ENCODE measurements at places on chromosomes 5 and 9.

GRCh38 chr5:15524712-15525111 is 24.7 kb downstream of the FBXL7 start:
- ATAC-seq, result no peak

DNA sequence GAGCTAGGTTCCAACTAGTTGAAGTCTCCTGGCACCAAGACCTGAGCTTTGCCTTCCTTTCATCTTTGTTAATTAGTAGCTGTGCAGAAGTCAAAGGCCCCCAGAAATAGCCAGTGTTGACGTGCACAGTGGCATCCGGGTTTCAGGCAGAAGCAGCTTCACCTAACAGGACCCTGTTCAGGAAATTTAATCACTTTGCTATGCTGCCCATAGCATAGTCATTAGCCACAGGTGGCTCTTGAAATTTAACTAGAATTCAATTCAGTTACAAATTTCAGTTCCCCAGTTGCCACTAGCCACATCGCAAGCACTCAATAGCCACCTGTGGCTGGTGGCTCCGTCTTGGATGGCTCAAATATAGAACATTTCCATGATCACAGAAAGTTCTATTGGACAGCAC is 179.1 kb downstream of the GOLPH3 start:
- no peak for ATAC-seq

DNA sequence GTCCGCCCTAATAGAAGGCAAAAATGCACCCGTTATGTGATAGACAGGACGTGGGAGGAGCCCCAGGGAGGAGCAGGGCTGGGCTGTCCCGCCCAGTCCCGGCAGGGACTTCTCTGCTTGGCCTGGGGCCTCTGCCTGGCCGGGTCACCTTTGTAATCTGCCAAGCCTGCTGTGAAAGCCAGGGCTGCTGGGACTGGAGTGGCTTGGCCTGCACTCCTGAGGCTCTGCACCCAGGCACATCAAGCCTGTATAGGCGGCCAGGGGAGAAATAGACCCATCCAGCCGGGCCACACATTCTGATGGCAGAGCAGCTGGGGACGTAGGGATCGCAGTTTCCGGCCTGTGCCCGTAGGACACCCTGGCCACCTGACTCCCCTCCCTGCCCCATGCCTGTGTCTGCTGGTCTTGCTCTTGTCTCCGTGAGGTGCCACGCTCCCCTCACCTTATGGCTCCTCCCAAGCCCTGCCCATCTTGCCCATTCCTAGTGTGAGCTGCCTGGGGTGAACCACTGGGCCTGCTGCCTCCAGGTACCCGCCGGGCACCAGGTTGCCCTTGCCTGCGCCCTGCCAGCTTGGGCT is 28.1 kb downstream of the DYNC2I2 start:
- ATAC-seq, result peak; percentile 93

GRCh38 chr5:168681556-168682183 is 102.5 kb upstream of the PANK3 start:
- peak; percentile 44 for ATAC-seq

- ATAC-seq, result no peak
Observed at GRCh38 chr5:93831449-93831848, 90.0 kb upstream of the POU5F2 start.

DNA sequence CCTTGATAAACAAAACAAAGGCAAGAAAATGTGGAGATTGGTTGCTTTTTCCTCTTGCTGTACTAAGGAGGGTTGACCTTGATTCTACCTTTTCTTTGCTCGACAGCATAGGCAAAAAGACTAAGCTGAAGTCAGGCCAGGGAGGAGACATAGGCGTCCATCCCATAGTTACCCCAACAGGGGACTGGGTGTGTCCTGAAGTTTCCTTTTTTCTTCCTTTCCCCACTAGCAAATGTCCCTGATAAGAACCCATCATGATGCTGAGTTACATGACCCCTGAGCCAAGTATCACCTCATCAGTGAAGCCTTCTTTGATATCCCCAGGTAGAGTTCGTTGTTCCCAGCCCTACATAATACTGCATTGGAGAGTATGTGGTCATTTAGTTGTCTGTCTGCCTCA is 9.9 kb upstream of the SHROOM1 start:
- no peak for ATAC-seq

DNA sequence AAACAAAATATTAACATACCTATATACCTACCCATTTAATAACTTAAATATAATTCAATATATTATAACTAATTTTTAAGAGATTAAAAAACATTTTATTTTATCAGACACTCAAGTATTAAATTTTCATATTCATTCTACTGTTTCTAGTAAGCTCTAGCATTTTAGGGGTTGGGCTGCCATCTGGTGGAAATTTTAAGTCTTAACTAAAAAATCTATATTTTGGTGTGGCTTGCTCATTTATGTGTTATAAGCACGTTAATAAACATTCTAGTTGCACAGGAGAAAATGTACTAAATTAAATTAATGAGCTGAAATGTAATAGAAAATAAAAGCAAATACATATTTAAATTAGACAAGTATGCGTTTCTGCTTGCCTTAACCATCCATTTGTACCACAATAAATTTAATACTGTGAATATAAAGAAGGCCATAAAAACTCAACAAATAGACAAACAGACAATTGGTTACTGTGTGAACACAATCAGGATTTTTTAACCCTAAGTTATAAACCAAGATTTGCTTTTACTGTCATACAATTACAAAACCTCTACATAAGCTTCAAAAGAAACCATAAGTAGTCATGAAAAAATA is 1728.3 kb upstream of the CDH9 start:
- ATAC-seq, result no peak

- no peak for ATAC-seq
Observed at GRCh38 chr5:39464088-39464487, 39.3 kb upstream of the DAB2 start.

DNA sequence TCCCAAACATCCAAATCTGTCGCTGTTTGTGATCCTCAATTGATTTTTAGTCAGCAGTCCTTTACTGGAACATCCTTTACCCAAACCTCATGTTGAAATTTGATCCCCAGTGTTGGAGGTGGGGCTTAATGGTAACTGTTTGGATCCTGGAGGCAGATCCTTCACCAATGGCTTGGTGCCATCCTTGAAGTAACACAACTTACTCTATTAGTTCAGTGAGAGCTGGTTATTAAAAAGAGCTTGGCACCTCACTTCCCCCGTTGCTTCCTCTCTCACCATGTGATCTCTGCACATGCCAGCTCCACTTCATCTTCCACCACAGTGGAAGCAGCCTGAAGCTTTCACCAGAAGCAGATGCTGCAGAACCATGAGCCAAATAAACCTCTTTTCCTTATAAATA is 40.3 kb downstream of the DNAJB5 start:
- ATAC-seq, result no peak

- peak; percentile 23 for ATAC-seq
Observed at GRCh38 chr9:129568560-129569501, 52.1 kb downstream of the C9orf50 start.

- no peak for ATAC-seq
Observed at GRCh38 chr5:77306531-77306930, 96.1 kb downstream of the PDE8B start.

DNA sequence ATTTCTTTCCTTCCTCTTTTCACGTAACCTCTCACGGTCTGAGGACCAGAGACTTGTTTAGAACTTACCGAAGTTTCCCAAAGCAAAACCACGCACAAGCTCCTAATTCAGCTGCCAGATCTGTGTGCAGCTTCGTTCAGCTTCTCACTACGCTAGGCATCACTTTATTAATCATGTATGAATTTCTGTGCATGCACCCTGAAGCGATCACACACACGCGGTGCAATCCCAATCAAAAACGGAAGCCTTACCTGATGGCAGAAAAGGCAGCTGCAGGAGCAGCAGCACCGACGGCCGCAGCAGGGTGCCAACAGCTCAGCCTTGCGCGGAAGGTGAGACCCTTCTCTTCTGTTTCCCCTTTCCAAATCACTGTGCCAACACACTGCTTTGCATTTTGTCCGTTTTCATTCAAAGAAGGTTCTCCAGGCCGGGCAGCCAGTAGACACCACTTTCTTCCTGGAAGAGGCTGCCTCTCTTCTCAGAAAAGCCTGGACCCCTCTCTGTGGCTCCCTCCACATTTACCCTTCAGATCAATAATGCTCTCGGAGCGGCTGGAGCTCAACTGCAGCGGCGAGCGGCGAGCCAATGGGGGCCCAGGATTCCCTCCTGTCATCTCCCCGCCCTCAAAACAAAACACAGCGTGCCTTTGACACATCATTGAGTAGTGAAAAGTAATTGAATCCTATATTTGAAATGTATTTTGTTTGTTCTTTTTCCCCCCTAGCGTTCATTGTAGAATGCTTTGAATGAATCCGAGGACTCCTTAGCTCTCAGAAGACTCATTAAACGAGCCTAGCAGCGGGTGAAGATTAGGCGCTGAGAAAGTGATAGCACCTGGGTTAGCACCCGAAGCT is at the start of gene CDH12:
TSS of gene CDH12 (minus strand) at position 538 of the 854 bp plus-strand sequence.
- ATAC-seq, result no peak

GRCh38 chr5:180618829-180619562 is 27.7 kb upstream of the SCGB3A1 start:
- no peak for ATAC-seq
